Activated T-cell treated with anti-CD3 and anti-CD28 coated beads, Interleukin-2, amount 50 U/mL, for 72 hours (primary cell): ENCODE measurements at places on chromosomes 5 and 9. TPM values are rescaled to one million over a fixed set of nuclear protein-coding genes. Genes with fewer than 3 reads are reported as not detected.

GRCh38 chr5:544675-545355 is 20.6 kb upstream of the SLC9A3 start:
- no peak overlapping the region for H3K4me3 ChIP-seq
- no peak for DNase-seq
- peaks cover 18% of the 10 kb centered on the region for H3K27me3 ChIP-seq
- H3K4me1 ChIP-seq, result peaks cover 11% of the 10 kb centered on the region

CCNO gene
- 0.19 TPM for total RNA-seq

DNA sequence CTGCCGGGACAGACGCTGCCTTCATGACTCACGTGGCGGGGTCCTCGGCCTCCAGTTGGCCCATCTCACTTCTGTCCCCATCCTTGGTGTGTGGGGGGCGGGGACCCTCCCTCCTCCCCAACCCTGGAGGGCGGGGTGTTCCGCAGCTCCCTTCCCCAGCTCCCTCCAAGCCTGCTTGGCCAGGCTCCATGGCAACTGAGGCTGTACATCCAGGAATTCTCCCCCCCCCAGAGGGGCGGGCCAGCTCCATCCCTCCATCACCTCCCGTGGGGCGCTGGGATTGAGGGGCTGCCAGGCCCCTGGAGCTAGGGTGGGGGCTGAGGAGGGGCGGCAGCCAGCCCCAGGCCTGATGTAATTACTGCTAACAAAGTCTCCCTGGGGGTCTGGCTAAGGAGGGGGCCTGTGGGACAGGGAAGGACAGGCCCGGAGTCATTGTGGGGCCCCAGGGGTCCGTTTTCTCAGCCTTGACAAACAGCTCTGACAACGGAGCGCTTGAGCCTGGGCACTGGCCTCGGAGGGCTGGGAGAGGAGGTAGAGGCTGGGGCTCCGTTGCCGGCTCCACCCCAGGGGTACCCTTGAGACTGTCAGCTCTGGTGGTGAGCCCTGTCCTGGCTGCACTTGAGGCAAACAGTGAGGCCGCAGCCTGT is 8.0 kb downstream of the DIPK1B start:
- peaks cover 8% of the 10 kb centered on the region for H3K27me3 ChIP-seq
- peaks cover 2% of the 10 kb centered on the region for H3K36me3 ChIP-seq
- no peak overlapping the region for H3K27ac ChIP-seq
- peaks cover 14% of the 10 kb centered on the region for H3K4me1 ChIP-seq
- no peak overlapping the region for H3K4me3 ChIP-seq

GRCh38 chr9:30078195-30078594 is 2306.2 kb upstream of the ACO1 start:
- H3K27me3 ChIP-seq, result no peaks in the 10 kb centered on the region
- H3K27ac ChIP-seq, result no peak overlapping the region
- peaks cover 26% of the 10 kb centered on the region for H3K4me1 ChIP-seq
- peaks cover 5% of the 10 kb centered on the region for H3K36me3 ChIP-seq

- H3K27ac ChIP-seq, result no peak overlapping the region
- no peaks in the 10 kb centered on the region for H3K4me1 ChIP-seq
- no peak overlapping the region for H3K4me3 ChIP-seq
- peaks cover 36% of the 10 kb centered on the region for H3K27me3 ChIP-seq
These were observed 135.4 kb downstream of the SCAMP1 start for GRCh38 chr5:78495800-78496199.

CD72 gene
- 31.9 TPM for total RNA-seq

NR2F1-AS1 gene
- total RNA-seq, result 0.93 TPM

DNA sequence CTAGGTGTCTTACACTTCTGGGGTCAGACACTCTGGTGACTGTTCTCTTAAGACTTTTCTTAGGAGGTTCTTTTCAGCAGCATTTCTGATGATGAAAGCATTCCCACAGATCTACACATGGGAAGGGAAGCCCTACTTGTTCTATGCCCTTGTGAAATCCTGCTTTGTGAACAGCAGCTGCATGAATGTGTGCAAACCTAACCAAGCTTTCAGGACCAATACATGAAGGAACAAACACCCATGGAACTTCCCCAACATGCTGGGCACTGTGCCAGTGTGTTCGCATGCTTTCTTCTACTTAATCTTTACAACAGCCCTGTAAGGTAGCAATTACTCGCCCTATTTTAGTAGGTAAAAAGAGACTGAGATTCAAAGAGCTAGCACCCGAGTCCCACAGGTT is 439.9 kb upstream of the KLF4 start:
- no peaks in the 10 kb centered on the region for H3K36me3 ChIP-seq
- no peak overlapping the region for H3K27ac ChIP-seq
- H3K4me3 ChIP-seq, result no peak overlapping the region
- no peaks in the 10 kb centered on the region for H3K4me1 ChIP-seq

GRCh38 chr5:66443462-66444130 is 152.6 kb upstream of the MAST4 start:
- H3K4me3 ChIP-seq, result no peak overlapping the region
- no peak for DNase-seq
- H3K36me3 ChIP-seq, result peaks cover 8% of the 10 kb centered on the region

PCYOX1L gene
- total RNA-seq, result 24.4 TPM

- no peak for DNase-seq
- H3K4me1 ChIP-seq, result no peaks in the 10 kb centered on the region
- H3K4me3 ChIP-seq, result peak overlapping the region; percentile 13
- H3K36me3 ChIP-seq, result no peaks in the 10 kb centered on the region
These were observed 123.3 kb upstream of the DPYSL3 start for GRCh38 chr5:147633173-147633572.

DNA sequence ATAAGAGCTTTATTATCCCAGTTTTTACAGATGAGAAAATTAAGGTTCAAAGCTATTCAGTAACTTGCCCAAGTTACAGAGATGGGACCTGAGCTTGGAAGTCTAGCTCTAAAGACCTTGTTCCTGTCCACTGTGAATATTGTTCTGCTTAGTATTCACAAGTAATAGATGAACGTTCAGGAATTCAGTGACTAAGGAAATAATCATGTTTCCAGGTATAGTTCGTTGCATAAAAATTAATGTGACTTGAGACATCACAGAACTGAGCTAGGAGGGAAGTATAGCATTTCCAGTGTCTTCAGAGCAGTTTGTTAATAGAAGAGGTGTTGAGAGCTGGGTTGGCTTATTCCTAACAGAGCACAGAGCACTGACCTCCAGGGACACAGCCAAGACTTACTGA is 136.1 kb downstream of the FGF1 start:
- no peaks in the 10 kb centered on the region for H3K36me3 ChIP-seq
- DNase-seq, result no peak
- H3K27me3 ChIP-seq, result peaks cover 27% of the 10 kb centered on the region
- H3K4me3 ChIP-seq, result no peak overlapping the region
- H3K4me1 ChIP-seq, result peaks cover 5% of the 10 kb centered on the region

GRCh38 chr5:153699035-153699434 is 208.6 kb downstream of the GRIA1 start:
- no peak overlapping the region for H3K4me3 ChIP-seq
- no peak for DNase-seq
- H3K27me3 ChIP-seq, result no peaks in the 10 kb centered on the region
- H3K36me3 ChIP-seq, result no peaks in the 10 kb centered on the region
- no peak overlapping the region for H3K27ac ChIP-seq

GRCh38 chr5:6525910-6526309 is 77.3 kb downstream of the UBE2QL1 start:
- peaks cover 16% of the 10 kb centered on the region for H3K27me3 ChIP-seq
- DNase-seq, result no peak
- H3K4me3 ChIP-seq, result no peak overlapping the region
- H3K4me1 ChIP-seq, result no peaks in the 10 kb centered on the region
- H3K27ac ChIP-seq, result no peak overlapping the region

DNA sequence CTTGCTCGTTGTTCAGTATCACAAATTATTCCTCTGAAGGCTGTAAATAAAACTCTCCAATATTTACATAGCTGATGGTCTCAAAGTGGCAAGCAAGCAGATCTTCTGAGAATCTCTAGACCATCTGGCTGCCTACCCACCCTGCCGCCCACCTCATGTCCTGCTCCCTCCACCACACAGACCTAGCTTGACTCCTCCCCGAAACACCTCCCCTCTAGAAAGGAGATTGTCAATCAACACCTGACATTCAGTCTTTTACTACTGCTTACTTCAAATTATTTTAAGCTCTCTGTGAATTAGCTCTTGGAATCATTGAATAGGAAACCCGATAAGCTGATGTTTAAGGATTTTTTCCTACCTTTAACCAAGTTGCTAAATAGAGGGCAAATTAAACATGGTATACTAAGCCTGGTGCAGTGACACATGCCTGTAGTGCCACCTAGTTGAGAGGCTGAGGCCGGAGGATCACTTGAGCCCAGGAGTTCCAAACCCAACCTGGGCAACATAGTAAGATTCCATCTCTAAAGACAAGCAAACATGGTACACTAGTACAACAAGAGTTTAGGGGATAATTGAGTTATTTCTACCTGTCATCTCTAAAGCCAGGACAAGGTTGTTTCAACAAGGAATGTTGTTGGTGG is 10.9 kb upstream of the SOWAHA start:
- H3K27me3 ChIP-seq, result peaks cover 71% of the 10 kb centered on the region
- no peak for DNase-seq
- H3K4me1 ChIP-seq, result peaks cover under 1% of the 10 kb centered on the region
- H3K36me3 ChIP-seq, result peaks cover 3% of the 10 kb centered on the region
- H3K27ac ChIP-seq, result no peak overlapping the region

SEMA4D gene
- total RNA-seq, result 182 TPM

DNA sequence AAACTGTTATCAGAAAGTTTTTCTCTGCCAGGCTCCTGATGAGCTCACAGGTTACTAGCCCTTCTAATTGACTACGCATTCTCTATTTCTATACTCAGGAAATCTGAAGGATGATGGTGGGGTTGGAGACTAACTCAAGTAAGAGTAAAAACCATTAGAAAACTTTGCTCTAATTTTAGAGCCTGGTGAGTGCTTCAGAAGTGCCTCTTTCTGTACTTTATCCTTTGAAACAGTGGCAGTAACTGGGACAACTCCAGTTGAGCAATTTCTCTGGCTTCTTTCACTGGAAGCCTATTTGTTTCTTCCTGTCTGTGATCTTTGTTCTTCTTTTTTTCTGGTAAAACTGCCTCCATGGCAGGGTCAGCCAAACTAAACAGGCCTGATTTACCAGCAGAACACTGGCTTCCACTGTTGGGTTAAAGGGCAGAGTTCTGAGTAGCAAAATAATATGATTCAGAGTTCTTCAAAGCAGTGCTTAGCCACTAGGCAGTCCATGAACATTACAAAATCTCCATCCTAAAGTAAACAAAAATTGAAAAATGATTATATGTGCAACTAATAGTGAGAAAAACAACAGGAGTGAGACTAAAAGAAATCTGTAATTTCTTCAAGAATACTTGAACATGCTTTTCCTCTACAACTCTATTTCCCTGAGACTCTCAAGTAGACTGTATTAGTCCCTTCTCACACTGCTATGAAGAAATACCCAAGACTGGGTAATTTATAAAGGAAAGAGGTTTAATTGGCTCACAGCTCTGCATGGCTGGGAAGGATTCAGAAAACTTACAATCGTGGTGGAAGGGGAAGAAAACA is 79.8 kb downstream of the MROH2B start:
- H3K27ac ChIP-seq, result no peak overlapping the region
- H3K4me3 ChIP-seq, result no peak overlapping the region
- no peaks in the 10 kb centered on the region for H3K27me3 ChIP-seq
- H3K4me1 ChIP-seq, result no peaks in the 10 kb centered on the region
- DNase-seq, result no peak

PCDHA6 gene
- not detected for total RNA-seq

NR6A1 gene
- total RNA-seq, result 4.0 TPM

DNA sequence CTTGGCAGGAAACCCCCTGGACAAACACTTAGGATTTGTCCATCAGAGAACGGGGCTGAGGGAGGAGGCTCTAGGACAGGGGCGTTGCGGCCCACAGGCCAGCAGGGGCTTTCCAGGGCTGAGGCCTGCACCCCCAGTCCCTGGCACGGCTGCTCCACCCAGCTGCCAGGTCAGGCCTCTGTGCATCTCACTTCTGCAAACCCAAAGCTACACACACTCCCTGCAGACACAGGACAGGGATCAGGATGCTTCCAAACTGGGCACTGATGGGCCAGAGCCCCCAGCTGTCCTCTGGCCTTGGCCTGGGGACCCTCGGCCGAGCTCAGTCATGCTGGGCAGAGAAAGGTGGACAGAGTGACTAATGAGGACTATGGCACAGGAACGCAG is 106.2 kb upstream of the SARDH start:
- no peak overlapping the region for H3K27ac ChIP-seq
- H3K4me1 ChIP-seq, result no peaks in the 10 kb centered on the region
- H3K4me3 ChIP-seq, result no peak overlapping the region
- no peak for DNase-seq

- H3K27ac ChIP-seq, result peak overlapping the region; percentile 82
- peaks cover 1% of the 10 kb centered on the region for H3K36me3 ChIP-seq
- H3K4me3 ChIP-seq, result no peak overlapping the region
- no peaks in the 10 kb centered on the region for H3K27me3 ChIP-seq
These were observed 12.6 kb downstream of the PLGRKT start for GRCh38 chr9:5425006-5425628.
